Gastrocnemius medialis (tissue), 4 donors: ENCODE measurements at places on chromosomes 13 and 19. TPM values are rescaled to one million over a fixed set of nuclear protein-coding genes. Genes with fewer than 3 reads are reported as not detected.

DPF1 gene
- total RNA-seq = not detected

ZNF20 gene
- total RNA-seq = 0.78 TPM

DNA sequence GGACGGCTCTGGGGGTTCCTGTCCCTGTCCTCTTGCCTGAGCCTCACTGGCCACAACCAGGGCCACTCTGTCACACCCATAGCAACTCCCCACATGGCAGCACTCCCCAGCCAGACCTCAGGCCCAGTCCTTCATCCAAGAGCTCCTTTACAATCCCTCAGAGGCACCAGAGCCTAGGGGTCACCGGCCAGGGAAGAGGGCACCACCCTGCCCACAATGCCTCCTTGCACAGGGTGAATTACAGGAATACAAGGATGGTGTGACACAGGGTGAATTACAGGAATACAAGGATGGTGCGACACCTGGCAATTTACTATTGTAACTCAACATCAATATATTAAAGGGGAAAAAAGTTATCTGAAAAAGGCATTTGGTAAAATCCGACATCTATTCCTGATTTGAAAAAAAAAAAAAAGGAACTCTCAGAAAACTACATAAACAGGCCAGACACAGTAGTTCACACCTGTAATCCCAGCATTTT lies 16.5 kb downstream of the MIER2 start:
- no peak for DNase-seq

HRC gene
- total RNA-seq = 356 TPM

GRCh38 chr19:48321622-48322591 lies 3.4 kb upstream of the EMP3 start:
- peak; percentile 97 for DNase-seq

GRCh38 chr19:21483589-21484170 lies 21.7 kb upstream of the ZNF429 start:
- no peak for DNase-seq

DNA sequence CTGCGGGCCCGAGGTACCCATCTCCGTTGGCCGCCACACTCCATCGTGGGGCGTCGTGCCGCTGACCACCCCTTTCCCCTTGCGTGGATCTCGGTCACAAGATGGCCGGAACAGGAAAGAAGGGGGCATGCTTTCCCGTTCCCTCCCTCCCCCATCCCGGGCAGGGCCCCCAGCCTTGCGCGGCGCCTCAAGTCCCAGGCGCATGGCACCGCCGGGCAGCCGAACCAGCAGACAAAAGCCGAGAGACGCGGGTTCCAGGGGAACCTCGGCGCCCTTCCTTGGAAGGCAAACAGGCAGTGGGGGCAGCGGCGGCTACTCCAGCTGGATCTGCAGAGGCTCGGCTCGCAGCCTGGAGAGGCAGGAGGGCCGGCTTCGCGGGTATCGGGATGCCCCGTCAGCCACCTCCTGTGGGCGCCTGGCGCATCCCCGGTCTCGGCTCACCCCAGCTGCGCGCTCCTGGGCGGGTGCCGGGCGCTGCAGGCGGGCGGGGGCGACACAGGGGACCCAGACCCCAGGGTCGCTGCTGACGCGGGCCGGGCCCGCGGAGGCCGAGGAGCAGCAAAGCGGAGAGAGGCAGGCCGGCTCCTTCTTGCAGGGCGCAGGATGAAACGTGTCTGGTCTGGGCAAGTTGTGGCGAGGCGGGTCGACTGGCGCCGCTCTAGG lies 439 bp downstream of the DZIP1 start:
- DNase-seq = no peak

GRCh38 chr19:6219586-6220290 lies 60.0 kb downstream of the MLLT1 start:
- DNase-seq = no peak

LILRB4 gene
- 0.84 TPM for total RNA-seq

DNA sequence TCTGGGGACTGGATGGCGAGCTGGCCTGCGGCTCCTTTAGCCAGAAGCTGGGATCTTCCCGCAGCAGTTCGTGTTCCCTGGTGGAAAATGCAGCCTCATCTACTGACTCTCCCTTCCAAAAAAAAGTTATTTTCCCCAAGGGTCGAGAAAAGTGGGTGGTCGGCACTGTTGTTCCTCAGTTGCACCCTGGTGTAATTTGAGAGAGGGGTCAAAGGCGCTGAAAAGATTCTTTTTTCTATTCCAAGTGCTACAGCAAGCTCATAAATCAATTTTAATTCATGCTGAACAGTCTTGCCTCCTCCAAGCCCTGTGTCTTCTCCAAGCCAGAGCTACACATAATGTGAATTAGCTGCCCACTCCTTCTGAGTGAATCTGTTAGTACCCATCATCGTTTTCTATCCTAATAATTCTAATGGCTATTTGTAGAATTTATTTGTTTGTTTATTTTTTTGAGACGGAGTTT lies 774 bp downstream of the SLC25A15 start:
- no peak for DNase-seq

ZNF345 gene
- total RNA-seq = 3.9 TPM

DNA sequence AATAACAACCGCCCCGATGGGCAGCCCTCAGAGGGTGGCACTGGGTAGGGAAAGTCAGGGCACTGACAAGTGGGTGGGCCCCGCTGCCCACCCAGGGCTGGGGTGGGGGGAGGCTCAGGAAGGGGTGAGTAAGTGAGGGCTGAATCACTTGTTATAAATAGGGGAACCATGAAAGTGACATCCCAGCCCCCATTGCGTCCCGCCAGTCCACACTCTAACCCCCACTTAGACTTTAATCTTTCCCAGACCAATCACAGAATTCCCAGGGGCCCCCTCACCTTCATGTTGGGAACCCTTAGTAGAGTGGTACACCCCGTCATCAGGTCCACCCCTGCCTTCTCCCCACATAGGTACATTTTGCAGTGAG lies 37.0 kb upstream of the NANOS3 start:
- no peak for DNase-seq

GRCh38 chr19:28878862-28879566 lies 333.9 kb downstream of the UQCRFS1 start:
- peak; percentile 19 for DNase-seq

IRS2 gene
- total RNA-seq = 65.6 TPM

GRCh38 chr19:46480415-46480814 lies 9.1 kb upstream of the PNMA8A start:
- DNase-seq = no peak
